ENCODE measurements at places on chromosomes 7 and 10.

DNA sequence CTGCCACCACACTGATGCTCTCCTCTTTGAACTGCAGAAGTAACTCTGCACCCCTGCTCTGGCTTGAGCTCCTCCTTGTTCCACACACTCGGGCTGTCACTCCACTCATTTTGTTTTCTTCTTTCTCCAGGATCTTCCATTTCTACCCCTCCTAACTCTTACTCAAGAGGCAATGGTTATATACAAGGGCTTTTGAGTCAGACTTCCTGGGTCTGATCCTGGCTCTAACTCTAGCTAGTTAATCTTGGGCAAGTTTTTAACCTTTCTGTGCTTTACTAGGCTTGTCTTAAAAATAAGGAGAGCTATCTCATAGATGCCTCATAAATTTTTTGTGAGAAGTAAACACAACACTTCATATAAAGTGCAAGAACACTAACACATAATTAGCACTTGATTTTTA, 45.3 kb upstream of the GNAI1 start:
- DNase-seq, result peak; percentile 55

GRCh38 chr7:91692800-91693199, 187.7 kb downstream of the MTERF1 start:
- DNase-seq, result no peak

GRCh38 chr7:155352076-155352752, 54.5 kb downstream of the INSIG1 start:
- DNase-seq, result no peak

- no peak for DNase-seq
These were observed 194.9 kb upstream of the ETV1 start for GRCh38 chr7:14184292-14184864.

- DNase-seq, result no peak
These were observed 14.5 kb downstream of the NUDT5 start for GRCh38 chr10:12181065-12181775.

- DNase-seq, result no peak
These were observed 336.9 kb downstream of the ZNF248 start for GRCh38 chr10:37520488-37520887.

- DNase-seq, result no peak
These were observed 233.6 kb downstream of the GLRX3 start for GRCh38 chr10:130369645-130370381.

- DNase-seq, result no peak
These were observed 27.2 kb downstream of the CDH23 start for GRCh38 chr10:71423901-71424300.

GRCh38 chr7:141558544-141559183, 7.5 kb downstream of the AGK start:
- peak; percentile 55 for DNase-seq

DNA sequence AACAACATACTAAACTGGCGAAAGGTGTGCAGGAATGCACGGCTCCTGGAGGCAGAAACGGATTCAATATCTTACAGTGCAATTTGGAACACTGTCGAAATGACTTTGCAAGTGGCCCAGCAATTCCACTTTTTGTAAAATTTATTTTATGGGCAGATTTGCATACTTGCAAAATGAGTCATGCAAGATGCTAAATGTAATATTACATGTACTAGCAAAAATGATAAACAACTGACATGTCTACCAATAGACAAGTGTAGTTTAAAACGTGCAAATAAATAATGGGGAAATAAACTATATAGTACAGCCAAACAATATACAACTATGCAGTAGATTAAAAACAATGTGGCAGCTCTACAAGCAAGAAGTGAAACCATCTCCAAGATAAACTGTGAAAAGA, 97.7 kb downstream of the ARHGAP12 start:
- DNase-seq, result peak; percentile 71

- DNase-seq, result no peak
These were observed 31.0 kb upstream of the ADGRA1 start for GRCh38 chr10:133056651-133057178.

- no peak for DNase-seq
These were observed at the start of gene ARMC3 for GRCh38 chr10:22927661-22928403. Gene ARMC3 (plus strand): TSS chr10:22928053. CDS start chr10:22931997, 3,944 bp downstream.
